ENCODE measurements at places on chromosomes 5 and 9.

DNA sequence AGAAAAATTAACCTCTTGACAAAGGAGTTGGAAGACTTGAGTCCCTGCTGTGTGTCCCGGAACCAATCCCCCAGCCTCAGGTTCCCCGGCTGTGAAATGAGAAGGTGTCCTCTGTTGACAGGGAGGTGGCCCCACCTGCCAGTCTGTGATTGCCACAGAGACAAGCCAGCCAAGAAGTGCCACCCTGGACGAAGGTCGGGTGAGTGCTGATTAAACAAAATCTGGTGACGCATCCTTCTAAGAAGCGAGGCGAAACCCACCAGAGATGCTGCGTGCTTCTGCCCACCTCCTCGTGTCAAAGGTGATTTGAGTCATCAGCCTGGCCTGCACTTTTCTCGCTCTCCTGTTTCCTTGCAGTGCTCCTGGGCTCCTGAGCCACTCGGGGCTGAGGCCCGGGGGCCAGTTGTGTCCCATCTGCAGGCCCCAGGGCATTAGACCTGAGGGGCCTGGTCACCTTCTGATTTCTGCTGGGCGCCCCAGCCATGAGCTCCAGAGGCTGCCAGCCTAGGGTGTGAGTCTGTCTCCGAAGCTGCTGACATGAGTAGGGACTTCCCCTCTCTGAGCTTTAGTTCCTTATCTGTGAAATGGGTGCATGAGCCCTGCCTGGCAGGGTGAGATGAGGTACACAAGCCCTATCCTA lies 28.7 kb downstream of the NEK6 start:
- DNase-seq, result peak; percentile 96

GRCh38 chr5:136133222-136133921 lies 727 bp downstream of the SMAD5 start:
- peak; percentile 65 for DNase-seq

GRCh38 chr5:17075236-17075635 lies 139.1 kb upstream of the MYO10 start:
- peak; percentile 32 for DNase-seq

- DNase-seq, result peak; percentile 6
These were observed at the start of gene ANKRD34B for GRCh38 chr5:80569961-80570786. TSS of gene ANKRD34B (minus strand) at chr5:80570280. CDS start at chr5:80560019, 10,261 bp downstream.

DNA sequence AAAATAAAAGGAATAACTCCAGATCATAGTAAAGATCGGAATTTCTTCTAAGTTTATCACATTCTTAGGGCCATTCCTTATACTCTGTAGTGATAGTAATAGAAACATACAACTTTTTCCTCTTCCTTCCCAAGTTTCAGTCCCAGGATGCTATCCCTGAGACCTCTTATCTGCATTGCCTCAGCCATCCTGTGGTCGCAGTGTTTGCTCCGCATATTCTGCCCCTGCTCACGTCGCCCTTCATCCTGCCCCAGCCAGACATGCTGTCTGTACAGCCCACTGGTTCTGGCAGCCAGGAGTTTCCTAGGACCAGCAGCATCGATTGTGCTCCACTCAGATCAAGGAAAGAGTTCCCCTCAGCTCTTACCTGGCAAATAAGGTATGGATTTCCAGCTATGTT lies 132.7 kb upstream of the ERCC6L2 start:
- no peak for DNase-seq

GRCh38 chr5:170509348-170509660 lies 5.5 kb downstream of the KCNIP1 start:
- DNase-seq, result no peak

GRCh38 chr9:131279196-131279862 lies 3.0 kb upstream of the FAM78A start:
- no peak for DNase-seq

GRCh38 chr9:6409811-6410210 lies 3.2 kb upstream of the UHRF2 start:
- DNase-seq, result no peak

GRCh38 chr5:43036856-43037635 lies 3.1 kb downstream of the ANXA2R start:
- DNase-seq, result peak; percentile 58

All from EH (cell line).